Neuronal stem cell (in vitro differentiated cells): ENCODE measurements at places on chromosomes 2 and 18.
A peak's percentile ranks its signal among the peaks of the same experiment; 100 is the strongest.

DNA sequence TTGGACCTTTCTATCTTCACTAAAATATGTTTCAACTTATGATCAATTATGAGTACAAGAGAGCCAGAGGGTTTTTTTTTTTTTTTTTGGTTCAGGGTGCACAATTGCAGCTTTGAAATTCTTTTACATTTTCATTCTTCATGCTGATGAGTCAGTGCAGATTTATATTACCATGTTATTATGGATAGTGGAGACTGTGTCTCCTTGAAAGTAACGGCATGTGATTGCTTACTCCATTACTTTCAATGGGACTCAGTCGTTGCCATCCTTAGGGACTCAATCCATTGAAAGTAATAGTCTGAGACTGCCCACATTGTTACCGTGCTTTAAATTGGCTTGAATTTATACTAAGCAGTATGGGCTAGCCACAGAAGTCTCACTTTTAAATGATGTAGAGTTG, 286.5 kb upstream of the FANCL start:
- no peak for DNase-seq

- no peak for DNase-seq
Observed at GRCh38 chr18:77042583-77042982, 90.0 kb downstream of the MBP start.

DNA sequence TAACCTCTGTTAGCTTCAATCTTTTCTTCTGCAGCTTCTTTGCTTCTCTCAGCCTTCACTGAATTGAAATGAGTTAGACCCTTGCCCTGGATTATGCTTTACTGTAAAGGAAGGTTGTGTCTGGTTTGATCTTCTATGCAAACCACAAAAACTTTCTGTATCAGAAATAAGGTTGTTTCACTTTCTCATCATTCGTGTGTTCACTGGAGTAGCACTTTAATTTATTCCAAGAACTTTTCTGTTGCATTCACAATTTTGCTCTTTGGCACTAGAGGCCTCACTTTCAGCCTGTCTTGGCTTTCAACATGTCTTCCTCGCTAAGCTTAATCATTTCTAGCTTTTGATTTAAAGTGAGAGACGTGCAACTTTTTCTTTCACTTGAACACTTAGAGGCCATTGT, 365.3 kb downstream of the TDRD15 start:
- no peak for DNase-seq

- no peak for DNase-seq
Observed at GRCh38 chr2:28493636-28494035, 2.2 kb upstream of the PLB1 start.

DNA sequence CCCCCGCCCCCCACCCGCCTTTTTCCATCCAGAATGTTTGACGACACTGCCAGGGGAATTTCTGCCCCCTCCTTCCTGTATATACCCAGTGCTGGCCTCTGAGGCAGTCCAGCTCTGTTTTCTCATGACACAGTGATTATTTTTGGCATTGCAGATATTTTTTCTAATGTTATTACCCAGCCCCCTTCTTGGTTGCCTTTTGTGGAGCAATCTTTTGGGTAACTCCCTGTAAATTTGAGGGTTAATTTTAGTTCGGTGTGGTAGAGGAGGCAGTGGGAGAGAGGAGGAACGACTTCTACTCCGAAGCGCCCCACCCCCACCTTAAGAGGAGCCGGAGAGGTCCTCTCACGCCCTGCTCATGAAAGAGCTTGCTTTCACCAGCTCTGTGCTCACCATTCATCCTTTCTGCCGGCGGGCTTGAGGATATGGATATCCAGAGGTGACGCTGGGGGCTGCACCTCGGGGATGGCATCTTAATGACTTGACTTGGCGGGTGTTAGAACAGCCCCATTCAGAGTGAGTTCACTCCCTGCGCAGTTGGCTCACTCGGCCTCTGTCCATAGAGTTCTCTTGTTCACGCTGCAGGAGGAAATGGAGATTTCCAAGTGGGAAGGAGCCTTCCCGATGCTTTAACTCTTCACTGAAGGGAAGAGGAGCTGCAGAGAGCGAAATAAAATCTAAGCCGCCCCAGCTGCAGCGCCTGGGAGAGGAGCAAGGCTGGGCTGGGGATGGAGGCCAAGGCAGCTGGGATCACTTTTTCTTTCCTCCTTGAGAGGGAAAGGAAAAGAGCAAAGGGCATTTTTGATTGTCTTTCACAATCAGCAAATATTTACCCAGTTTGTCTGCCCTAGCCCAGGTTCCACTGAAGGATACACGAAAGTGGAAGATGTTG, 38.4 kb downstream of the EPAS1 start:
- peak; percentile 20 for DNase-seq

GRCh38 chr2:222427646-222428301, 3.4 kb downstream of the SGPP2 start:
- no peak for DNase-seq

GRCh38 chr18:45567123-45567522, 48.2 kb upstream of the SLC14A2 start:
- no peak for DNase-seq

- no peak for DNase-seq
Observed at GRCh38 chr2:27967076-27967475, 76.5 kb downstream of the BABAM2 start.

GRCh38 chr2:226155093-226155875, 644.3 kb downstream of the IRS1 start:
- DNase-seq = no peak

DNA sequence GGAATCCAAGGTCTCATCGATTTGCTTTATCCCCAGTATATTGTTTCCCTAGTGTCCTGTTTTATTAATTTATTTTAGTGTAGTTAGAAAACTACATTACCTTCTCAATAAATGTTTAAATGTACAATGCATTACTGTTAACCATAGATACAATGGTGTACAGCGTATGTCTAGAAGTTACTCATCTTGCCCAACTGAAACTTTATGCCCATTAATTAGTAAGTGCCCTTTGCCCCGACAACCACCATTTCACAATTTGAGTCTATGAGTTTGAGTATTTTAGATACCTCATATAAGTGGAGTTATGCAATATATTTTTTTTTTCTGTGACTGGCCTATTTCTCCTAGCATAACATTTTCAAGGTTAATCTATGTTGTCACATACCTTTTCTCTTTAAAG, 1343.0 kb upstream of the SLC39A10 start:
- DNase-seq = no peak

DNA sequence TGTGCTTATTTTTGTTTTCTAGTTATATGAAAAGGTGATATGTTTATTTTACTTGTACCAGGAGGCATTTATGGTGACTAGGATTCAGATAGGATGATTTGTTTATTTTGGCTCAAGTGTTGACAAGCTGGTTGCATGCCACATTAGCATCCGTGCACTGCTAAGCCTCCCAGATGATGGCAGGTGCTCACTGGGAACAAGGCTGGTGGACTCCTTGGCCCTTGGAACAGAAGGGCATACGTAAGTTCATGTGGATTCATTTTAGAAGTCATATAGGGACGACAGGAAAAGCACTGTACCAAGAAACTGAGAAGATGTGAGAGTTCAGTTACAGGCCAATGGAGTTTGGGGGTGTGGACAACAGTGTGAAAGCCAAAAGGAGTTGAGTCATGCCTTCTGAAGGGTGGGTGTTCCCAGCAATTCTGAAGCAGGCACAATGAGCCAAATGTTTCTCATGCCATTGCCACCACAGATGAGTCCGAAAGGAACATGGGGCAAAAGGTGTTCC, 166.2 kb downstream of the PHLPP1 start:
- DNase-seq = no peak
